ENCODE measurements at places on chromosomes 5 and 9. TPM values are rescaled to one million over a fixed set of nuclear protein-coding genes. Genes with fewer than 3 reads are reported as not detected.

The DCP2 gene
- total RNA-seq, result 32.2 TPM

GRCh38 chr5:149730620-149731331 lies 666 bp downstream of the PPARGC1B start:
- DNase-seq, result peak; percentile 85

DNA sequence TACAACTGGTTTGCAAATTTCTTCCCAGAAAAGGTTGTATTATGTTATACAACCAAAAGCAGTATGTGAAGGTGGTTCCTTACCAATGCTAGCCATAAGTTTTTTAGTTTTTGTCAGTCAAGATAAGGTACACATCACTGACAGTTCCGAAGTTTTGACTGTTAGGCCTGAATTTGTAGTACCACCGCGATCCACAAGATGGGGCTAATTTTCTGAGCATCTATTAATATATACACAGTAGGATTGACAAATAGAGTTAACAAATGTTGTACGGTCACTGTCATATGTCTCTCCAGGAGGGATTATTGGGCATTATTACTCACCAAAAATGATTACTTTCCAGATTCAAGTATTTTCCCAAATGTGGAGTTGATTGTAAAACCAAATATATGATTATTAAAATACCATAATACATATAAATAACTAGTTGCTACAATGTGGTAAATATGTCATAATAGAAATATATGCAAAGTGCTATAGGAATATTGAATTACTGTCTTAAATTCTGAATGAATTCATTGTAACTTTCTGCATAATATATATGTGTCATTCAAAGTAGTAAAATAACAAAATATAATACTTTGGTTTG lies 28.4 kb upstream of the LRRC19 start:
- no peak for DNase-seq

DNA sequence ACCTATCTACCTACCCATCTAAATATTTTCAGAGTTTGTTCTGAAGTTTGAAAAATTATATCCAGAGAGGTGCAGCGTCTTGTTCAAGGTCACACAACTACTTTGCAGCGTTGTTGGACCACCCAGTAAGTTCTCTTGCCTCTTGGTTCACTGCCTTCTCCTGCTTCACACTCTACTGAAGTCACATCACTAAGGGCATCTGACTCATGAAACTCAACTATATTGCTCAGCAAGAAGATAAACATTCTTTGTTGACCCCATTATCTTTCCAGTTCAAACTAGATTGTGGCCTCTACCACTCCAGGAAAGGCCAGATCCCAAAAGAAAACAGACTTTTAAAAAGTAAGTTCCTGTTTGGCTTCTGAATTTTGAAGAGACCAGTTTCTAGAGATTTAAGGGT lies 326.9 kb downstream of the SLIT3 start:
- DNase-seq, result no peak

The ANKRD20A1 gene
- 2.2 TPM for total RNA-seq

The AK1 gene
- total RNA-seq, result 65.7 TPM

DNA sequence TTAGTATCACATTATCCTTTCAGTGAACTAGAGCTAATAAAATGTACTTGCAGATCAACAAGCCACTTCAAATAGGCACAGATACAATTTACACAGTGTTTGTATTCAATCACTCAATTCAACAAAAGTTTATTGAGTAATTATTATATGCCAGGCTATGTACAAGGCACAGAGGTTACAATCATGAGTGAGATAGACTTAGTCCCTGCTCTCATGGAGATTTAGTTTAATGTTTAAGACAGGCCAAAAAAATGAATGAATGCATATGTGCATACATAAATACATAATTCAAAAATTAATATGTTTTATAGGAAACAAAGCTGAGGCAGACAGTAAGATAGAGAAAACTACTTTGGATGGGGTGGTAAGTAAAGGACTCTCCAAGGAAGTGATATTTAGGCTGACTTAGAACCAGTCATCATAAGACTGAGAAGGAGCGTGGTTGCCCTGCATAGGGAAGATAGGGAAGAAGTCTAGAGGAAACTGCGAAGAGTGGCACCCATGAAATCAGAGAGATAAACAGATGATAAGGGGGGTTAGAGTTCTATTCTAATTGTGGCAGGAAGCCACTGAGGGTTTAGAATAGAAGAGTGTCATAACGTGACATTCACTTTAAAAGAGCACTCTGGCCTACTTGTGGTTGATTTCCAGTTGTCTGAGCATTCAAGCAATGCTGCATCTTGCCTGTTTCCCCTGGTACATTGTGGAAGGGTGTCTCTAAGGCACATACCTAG lies 49.7 kb upstream of the GRAMD2B start:
- DNase-seq, result no peak

GRCh38 chr5:159417170-159417569 lies 86.9 kb upstream of the IL12B start:
- no peak for DNase-seq
